ENCODE measurements at places on chromosomes 12 and 14.
A peak's percentile ranks its signal among the peaks of the same experiment; 100 is the strongest.

- DNase-seq = no peak
Observed at GRCh38 chr12:92860521-92860920, 68.6 kb downstream of the EEA1 start.

DNA sequence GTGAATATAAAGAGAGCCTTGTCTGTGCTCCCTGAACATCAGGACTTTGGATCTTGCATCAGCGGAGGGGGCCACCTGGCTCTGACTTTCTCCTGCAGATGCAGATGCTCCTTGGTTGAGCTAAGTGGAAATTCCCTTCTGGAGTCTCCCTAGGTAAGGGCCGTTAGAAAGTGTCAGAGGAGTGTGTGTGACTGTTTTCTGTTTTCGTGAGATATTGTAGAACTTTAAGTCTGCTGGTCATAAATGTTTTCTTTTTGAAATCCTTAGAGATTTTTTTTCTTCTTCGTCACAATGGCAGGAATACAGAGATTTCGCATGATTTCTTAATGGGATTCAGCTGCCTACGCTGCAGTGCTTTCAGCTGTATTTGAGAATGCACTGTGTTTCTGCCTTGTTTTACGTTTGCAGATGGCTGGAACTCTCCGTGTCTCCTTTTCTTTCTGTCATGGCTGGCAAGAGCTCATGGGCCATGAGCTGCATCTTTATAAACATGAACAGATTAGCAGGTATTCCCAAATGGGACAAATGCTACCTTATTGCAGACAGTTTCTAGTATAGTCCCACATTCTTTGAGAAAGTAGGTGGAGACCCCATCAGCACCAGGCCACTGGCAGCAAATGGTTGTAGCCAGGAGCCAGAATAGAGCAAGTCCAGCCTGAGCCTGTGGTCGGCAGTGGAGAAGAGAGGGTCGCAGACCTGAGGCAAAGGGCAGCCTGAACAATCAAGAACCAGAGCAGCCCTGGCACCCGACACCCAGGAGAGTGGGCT is 76.2 kb upstream of the FRMD6 start:
- no peak for DNase-seq

DNA sequence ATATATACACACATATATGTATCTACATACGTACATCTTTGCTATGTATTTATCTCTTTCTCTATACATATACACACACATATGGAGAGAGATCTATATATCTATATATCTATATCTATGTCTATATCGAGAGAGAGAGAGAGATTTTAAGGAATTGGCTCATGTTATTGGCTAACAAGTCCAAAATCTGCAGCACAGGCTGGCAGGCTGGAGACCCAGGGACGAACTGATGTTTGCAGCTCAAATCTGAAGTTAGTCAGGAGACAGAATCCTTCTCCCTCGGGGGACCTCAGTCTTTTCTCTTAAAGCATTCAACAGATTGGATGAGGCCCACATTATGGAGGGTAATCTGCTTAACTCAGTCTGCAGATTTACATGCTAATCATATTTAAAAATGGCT is 40.7 kb upstream of the DACT1 start:
- DNase-seq = no peak

DNA sequence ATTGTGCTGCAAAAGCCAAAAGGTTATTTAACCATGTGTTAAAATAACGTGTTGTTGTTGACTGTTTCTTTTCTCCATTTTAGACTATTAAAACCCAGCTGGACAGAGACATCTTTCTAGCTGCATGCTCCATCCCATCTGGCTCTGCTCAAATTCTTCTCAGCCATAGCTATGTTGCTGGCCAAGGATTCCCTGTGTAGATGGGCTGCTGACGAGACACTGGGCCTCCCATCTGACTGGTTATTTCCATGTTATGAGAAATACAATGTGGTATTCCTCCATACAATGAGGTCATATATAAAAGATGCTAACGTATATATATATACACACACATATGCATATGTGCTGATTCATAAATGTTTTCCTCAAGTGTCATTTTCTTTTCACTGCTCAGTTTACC is 30.1 kb downstream of the MED13L start:
- no peak for DNase-seq

GRCh38 chr12:52361553-52361952 is 5.7 kb downstream of the KRT85 start:
- no peak for DNase-seq

DNA sequence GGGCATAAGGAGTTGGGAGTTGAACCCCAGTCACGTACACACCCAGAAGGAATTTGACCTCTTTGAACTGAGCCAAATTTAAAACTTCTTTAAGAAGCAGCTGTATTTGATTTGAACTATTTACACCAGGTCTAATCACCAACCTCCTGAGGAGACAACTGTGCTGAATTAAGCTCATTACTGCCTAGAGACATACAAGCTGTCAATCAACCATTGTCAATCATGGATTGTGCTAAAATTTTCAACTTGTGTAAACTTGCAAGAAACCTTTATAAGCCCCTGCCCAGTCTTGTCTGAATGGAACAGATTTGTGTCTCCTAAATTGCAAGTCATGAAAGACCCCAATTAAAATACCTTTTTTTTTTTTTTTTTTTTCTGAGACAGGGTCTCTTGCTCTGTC is 44.3 kb upstream of the RESF1 start:
- DNase-seq = no peak

GRCh38 chr12:24705216-24705615 is 243.7 kb downstream of the BCAT1 start:
- DNase-seq = no peak

- no peak for DNase-seq
Observed at GRCh38 chr12:59357811-59358210, 238.0 kb upstream of the SLC16A7 start.

- no peak for DNase-seq
Observed at GRCh38 chr12:50120521-50120920, 8.5 kb downstream of the COX14 start.

DNA sequence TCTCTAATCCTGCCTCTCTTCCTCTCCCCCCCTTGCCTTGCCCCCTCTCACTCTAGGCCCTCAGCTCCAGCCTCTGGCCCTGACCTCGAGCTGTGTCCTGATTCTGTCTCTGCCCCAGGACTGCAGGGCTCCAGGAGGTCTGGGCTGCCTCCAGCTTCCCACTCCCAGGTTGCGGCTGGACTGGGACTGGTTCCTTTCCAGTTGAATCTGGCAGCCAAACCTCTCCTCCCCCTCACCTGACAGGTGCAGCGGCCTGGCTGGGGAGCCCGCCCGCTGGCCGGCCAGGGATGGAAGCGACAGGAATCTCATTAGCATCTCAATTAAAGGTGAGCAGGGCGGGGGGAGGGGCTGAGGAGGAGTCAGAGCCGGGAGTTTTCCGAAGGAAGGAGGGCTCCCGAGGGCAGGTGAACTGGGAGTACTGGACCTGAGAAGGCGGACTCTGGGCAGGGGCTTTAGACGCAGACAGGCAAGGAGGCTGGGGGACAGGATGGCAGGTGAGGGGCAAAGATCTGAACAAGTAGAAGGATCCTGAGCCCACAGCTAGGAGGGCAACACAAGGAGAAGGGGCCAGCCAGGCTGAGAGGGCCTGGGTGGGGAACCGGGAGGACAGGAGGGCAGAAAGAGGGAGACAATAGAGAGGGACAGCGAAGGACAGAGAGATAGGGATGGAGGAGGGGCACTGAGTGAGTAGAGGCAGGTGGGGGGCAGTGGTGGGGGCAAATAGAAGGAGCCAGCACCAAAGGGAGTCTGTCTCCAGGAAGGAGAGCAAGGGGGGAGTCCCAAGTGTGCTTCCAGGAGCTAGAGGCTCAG is at the start of gene SCNN1A:
TSS of gene SCNN1A (minus strand) at position 295 of the 810 bp plus-strand sequence. CDS start 780 bp downstream, outside the sequence.
- DNase-seq = no peak

GRCh38 chr14:75158843-75159614 is 17.4 kb downstream of the TMED10 start:
- DNase-seq = no peak

DNA sequence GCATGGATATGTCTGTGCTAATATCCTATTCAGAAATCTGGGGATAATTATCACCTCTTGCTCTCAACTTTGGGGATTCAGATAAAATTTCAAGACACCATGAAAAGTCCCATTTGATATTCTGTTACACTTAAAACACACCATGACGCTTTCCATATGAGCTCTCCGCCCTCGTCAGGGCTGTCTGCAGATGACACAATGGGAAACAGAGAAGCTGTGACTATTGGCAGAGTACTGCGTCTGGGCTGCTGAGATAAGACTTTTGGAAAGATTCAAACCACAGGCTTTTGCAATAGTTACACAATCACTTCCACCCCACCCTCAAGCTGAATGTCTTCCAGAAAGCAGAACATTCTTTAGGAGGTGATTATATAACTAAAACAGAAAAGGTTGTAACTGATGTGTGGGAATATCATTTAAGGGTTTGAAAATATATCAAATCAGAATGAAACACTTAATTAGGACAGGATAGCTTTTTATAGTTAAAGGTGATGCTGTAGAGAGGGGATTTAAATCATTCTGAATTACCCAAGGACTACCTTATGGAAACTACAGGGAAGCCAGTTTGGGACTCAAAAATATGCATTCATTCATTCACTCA is 75.3 kb upstream of the TMPO start:
- no peak for DNase-seq

- DNase-seq = no peak
Observed at GRCh38 chr12:79374545-79374944, 316.2 kb downstream of the PAWR start.

GRCh38 chr14:72574715-72575114 is 319.2 kb downstream of the DPF3 start:
- DNase-seq = no peak

- no peak for DNase-seq
Observed at GRCh38 chr12:25433581-25434325, 119.3 kb downstream of the LMNTD1 start.

DNA sequence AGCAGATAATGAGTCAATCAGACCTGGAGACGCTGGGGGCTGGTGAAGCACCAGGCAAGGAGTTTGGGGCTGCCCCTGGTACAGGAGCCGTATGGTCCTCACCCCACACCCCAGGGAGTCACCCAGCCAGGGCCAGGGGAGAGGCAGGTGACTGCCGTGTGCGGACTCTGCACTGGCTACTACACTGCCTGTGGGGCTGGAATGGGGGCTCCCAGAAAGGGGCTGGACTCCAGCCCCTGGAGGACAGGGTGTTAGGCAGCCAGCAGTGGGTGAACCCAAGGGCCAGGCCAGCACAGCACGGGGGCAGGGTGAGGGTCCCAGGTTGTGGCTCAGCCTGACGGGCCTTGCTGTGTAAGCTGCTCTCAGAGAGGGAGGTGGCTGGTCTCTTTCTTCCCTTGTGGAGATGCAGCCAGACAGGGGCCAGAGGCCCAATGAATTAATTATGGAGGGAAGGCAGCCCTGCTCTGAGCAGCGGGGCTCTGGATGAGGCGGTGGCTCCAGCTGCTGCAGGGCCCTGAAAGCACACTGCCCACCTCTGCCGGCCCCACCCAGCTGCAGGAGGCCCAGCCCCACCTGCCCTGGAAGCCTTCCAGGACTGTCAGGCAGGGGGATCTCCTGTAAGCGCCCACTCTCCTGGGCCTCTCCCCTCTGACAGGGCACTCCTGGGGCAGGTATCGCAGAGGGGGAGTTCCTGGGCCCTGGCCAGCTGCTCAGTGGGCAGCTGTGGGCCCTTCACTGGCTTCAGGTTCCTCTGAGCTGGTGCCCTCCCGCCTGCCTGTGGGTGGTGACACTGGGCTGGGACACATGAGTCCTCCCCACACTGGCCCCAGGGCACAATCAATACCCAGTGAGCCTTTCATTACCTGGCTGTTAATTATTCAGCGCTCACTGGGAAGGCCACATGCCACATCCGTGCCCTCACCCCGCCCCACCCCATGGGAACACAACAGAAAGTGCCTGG is 142.5 kb upstream of the C14orf180 start:
- no peak for DNase-seq

- no peak for DNase-seq
Observed at GRCh38 chr14:75315144-75315543, 36.5 kb downstream of the FOS start.

DNA sequence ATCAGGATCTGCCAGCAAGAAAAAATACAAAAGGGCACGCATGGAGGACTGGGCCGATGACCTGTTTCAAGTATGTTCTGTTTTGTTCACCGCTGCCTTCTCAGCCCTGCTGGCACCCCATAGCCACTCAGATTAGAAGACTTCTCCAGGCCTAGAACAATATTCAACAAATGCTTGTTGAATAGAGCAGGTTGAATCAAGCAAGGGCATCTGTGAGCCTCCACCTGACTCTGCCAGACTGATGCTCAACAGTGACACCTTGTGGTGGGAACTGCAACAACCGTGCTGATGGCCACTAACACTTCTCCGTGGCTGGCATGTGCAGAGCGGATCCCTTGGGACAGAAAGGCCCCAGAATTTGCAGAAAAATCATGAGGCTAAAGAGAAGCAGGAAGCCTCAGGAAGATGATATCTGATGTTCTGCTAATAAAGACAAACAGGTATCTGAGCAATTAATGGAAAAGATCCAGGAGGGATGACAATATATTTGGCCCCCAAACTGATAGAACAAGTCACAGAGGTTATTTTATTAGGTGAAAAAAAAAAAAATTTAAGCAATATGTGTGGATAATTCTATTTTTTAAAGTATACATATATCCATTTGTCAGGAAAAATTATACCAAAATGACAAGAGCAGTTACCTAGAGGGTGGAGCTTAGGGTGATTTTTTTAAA is 114.3 kb downstream of the KSR2 start:
- DNase-seq = peak; percentile 13

DNA sequence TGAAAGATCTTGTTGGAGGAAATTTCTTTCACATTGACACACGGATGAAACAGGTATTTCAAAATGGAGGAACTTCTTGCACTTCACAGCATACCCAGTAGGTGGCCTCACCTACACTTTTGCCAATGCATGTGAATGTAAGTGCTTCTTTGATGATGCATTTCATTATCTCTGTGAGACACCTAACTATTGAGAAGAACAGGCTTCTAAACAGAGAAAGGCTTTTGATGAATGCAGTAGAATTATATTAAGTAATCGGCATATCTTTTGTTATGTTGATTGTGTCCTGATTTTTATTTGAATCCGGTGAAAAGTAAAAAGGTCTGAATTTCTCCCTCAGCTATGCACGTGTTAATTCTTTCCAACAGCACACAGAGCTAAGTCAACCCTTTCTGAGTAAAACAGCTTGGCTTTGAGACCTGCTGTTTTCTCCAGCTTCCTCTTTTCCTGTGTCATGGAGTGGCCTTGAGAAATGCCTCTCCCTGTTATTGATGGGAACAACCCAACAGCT is 399.0 kb downstream of the NAV3 start:
- DNase-seq = no peak
